Epithelial cell of prostate (primary cell): ENCODE measurements at places on chromosomes 7 and 10.
A peak's percentile ranks its signal among the peaks of the same experiment; 100 is the strongest.

DNA sequence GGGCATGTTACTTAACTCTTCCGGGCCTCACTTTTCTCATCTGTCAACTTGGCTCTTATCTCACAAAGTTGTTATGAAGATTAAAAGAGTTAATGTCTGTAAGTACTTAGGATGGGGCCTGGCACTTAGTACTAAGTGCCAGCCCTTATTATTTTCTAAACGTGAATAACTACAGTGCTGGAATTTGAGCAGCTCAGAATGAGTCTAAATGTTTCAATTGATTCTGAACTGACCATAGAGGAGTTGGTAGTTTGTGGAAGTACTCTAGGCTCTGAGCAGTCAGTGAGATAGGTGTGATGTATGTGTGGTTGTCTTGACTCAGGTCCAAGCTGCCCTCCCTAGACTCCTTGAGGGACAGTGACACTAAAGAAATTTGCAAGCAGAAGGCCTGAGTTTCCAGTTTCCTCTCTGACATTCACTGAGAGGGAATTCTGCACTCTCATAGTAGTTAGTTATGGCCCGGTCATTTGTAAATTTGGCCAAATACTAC is 18.5 kb upstream of the JAZF1 start:
- DNase-seq: no peak

DNA sequence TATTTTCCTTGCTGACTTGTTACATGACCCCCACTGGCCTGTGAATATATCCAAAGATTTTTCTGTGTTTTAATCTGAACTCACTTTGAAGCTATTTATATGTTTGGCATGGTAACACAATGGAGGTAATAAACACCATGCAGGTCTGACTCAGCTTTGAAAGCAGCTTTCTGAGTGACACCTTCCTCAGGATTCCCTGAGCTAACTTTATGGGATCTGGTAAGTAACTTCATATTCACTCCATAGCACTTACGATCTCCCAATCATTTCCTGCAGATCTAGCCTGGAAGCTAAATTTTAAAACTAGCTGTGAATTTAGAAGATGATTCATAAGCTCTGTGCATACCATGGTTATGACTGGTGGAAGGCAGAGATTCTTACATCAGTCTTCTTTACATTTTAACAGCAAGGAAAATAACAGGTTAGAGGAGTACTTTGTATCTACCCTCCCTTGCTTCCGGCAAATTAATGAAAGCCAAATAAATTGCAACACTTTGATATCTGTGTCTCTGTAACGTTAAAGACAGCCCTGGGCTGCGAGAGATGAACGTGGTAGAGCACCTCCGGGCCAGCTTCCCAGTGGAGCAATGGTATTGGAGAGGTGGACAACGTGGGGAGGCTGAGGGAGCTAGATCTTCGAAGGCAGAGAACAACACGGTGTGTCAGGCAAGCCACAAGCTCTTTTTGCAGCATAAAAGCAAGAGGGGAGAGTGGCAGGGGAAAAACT is 170.2 kb upstream of the KLF14 start:
- DNase-seq: peak; percentile 91

DNA sequence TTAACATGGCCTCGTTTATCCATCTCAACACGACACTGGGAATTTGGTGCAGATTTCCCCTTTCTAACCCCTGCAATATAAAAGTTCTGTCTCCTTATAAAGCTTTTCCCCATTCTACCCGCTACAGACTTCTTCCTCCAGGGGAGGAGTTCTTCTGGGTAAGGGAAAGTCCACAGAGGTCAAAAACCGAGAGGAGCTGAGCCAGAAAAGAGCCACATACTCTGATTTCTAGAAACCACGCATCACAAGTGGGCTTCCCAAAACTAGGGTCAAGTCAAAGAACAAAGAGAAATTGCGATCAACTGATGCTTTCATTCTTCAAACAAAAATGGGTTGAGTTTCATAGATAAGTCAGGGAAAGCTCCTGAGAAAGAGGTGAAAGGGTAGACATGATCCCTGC is 6.8 kb downstream of the IL6 start:
- DNase-seq: no peak

DNA sequence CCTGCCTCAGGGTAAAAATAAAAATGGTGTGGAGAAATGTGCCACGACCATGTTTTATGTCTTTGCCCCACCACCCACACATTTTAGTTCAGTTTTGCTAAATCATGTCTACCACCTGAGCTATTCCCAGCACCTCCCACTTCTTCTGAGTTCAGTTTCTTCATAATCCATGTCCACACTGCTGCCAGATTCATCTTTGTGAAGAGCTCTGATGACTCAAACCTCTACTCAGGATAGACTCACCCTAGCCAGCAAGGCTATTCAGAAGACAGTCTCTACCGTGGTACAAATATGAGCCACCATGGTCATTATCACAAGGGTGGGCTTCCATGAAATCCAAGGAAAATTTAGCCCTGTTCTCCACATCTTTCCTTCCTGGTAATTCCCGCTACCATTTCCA is 231.1 kb upstream of the PRKCQ start:
- DNase-seq: no peak
